Psoas muscle (tissue), 8 donors: ENCODE measurements at places on chromosomes 5 and 9.

- DNase-seq = no peak
Measured at GRCh38 chr9:107755246-107755645, 265.7 kb upstream of the KLF4 start.

- DNase-seq = no peak
Measured at GRCh38 chr9:95820074-95820473, 55.4 kb upstream of the ERCC6L2 start.

- DNase-seq = no peak
Measured at GRCh38 chr9:127937056-127937387, 632 bp downstream of the DPM2 start.

- no peak for DNase-seq
Measured at GRCh38 chr9:89998633-89999032, 393.8 kb downstream of the GADD45G start.

- no peak for DNase-seq
Measured at GRCh38 chr5:143624465-143624864, 187.5 kb upstream of the HMHB1 start.
